ENCODE measurements at places on chromosomes 7 and 10.

DNA sequence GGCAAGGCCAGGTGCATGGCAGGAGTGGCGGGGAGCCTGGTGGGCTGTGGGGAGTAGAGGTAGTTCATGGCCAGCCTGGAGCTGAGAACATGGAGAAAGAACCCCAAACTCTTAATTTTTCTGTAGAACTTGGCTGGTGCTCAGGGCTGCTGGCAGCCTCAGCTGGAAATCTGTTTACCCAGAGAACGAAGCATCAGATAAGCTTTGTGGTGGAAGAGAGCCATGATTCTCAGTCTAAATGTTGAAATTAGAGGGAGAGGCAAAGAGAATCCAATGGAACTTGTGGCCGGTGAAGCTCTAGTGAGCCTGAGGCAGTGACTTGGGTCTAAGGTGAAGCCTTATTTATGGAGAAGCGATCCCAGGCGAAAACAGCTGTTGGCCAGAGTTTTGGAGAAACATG lies 126.4 kb downstream of the CCDC3 start:
- DNase-seq = no peak

GRCh38 chr10:48251525-48252353 lies 22.8 kb downstream of the FRMPD2 start:
- DNase-seq = peak; percentile 13

DNA sequence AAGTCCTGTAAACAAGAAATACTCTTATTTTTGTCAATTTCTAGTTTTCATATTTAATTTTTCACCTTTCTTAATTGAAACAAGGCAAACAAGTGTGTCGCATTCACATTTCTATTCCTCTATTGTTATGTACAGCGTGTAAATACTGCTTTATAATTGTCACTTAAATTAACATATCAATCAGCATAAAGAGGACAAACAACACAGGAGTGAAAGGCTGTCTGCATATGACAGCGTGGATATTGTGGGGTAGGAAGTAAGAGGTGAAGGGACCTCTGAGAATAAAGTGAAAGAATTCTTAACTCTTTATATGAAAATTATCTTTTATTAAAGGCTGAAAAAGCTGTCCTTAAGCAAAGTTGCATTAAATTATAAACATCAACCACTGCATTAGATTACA lies 797.9 kb upstream of the COBL start:
- DNase-seq = no peak

DNA sequence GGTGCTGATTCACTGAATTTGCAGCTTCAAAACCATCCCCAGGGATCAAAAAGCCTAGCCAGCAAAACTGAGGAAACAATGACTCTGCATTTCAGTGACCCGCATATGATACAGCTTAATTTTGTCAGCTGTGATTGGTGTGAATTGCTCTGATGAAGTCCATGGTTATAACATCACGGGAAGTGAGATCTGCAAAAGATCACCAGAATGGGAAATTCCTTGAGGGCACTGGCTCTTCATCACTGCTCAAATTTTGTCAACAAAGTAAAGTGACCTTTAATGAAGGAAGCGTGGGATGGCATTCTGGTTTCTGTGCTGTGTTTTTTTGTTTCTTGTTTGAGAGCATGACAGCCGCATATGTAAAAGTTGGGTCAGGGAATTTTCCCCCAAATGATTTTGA lies 745.9 kb downstream of the GATA3 start:
- DNase-seq = no peak

- no peak for DNase-seq
Observed at GRCh38 chr10:122798704-122799231, 46.9 kb downstream of the CUZD1 start.

DNA sequence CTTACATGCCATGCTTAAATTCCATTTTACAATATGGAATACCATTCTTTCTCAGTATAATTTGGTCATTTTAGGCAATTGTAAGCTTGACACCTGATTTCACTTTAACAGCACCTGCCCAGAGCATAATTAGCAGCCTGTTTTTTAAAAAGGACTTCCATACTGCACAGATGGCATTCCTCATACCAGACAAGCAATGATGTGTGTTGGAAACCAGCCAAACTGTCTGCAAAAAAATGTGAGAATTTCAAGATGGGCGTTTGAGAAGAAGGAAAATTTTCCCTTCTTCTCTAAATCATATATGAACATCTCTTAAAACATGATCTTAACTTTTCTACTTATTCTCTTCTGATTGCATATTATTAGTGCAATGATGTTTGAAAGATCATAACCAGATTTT lies 40.4 kb upstream of the AGMO start:
- no peak for DNase-seq

GRCh38 chr10:102581401-102581800 lies 62.9 kb upstream of the TRIM8 start:
- DNase-seq = no peak

GRCh38 chr7:46512891-46513413 lies 591.9 kb upstream of the IGFBP3 start:
- no peak for DNase-seq

DNA sequence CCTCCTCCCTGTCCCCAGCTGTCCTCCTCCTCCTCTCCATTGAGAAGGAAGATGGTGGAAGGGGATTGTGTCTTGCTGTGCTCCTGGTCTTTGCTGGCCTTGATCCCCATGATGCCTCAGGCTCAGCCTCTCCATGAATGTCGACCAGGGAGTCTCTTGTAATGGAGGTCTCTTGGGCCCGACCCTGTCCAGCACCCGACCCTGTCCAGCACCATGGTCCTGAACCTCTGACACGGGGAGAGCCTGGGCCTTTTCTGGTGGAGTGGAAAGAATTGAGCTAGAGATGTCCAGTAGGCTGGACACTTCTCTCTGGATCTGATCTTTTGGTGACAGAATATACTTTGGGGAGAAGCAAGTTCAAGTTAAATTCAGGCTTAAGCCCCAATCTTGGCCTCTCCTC lies 42.3 kb upstream of the HMX3 start:
- no peak for DNase-seq

- peak; percentile 91 for DNase-seq
Observed at GRCh38 chr10:77163670-77164348, 473.8 kb downstream of the KCNMA1 start.

DNA sequence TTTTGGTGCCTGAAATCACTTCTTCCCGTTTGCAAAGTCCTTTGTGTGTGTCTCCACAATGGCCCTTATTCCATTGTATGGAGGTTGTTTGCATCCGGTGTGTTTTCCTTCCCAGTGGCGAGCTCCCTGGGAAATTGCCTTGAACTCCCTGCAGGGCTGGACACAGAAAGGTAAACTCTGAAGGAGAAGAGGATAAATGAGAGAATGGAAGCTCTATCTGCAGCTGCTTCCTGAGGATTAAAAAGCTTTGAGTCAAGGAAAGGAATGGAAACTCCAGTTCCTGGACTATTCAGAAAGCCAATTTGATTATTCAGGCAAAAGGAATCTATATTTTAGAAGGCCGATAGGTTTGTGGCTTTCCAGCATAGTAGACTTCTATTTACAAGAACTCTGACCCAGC lies 4.4 kb upstream of the GRK5 start:
- DNase-seq = no peak

DNA sequence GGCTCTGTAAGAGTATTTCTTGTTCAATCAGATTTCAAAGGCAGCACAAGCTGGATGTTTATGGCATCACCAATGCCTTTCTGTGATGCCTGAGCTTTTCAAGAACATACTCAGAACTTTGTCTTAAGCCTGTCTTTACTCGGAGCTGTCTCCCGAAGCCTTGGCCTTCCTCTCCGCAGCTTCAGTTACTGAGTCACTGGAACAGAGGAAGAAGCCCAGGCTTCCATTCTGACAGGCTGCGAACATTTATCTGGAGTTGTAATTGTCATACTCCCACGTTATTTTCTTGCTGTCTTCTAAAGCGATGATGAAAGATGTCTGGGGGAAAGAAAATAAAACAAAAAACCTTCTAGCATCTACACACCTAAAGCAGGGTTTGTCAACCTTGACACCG lies 43.9 kb downstream of the GRK5 start:
- no peak for DNase-seq

DNA sequence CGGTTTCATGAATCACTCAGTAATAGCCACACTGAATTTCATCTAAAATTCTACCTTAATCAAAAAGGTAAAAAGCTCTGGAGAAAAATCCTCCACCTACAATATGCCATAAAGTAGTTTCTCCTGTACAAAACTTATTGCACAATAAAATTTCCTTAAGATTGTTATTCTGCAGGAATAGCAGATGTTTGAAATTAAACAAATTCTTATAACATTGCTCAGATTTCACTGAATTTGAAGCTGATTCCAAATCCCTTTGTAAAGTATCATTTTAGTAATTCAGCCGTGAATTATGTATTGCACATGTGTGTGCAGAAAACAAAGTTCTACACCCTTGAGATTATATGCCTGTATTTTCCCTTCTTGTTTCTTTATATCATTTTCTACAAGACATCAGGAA lies 123.8 kb downstream of the AMPH start:
- no peak for DNase-seq

DNA sequence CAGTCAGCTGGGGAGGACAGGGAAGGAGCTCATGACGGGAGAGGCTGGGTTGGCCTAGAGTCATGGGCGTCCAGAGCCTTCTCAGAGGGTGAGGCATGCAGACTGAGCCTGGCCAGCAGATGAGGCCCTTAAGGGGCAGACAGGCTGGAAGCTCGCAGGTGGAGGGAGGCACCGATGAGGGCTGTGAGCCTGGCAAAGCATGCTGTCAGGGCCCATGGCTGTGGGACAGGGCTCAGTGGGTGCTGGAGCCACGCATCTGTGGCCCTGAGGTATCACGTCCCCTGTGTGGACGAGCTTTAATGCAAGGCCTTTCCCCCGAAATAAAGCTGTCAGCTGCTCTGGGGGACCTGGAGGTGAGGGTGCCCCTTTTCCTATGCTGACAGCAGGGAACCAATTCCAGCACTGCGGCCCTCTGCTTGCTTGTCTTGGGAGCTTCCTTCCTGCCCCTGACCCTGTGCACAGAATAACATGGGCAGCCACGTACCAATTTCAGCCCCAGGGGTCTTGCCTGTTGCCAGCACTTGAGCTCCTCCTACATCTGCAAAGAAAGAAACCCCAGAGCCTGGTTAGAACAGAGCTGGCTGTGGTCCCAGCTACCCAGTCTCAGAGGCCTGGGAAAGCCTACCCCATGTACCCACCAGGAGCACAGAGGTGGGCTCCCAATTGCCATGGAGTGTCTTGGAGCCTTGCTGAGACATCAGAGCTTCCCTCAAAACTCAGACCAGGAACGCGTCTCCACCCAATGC lies 20.6 kb downstream of the TMEM273 start:
- DNase-seq = no peak

DNA sequence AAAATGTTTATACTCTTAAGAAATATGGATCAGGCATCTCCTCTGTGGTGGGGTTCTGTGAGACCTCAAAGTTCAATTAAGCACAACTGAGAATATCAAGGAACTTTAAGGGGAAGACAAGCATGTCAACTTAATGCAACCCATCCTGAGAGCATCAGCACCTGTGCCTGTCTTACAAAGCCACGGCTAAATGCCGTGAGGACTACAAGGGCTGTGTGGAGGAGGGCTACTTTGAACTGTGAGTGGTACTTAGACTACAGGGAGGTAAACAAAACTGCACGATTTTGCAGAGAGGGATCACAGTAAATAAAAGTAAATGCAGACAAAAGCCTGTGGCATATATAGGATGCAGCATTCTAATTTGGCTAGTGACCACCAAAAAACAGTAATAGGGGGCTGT lies 139.1 kb downstream of the ATE1 start:
- DNase-seq = no peak

- peak; percentile 45 for DNase-seq
Observed at GRCh38 chr10:91632671-91633550, at the start of gene PPP1R3C. TSS of gene PPP1R3C (minus strand) at chr10:91633071. CDS start at chr10:91632969, 102 bp downstream.

- no peak for DNase-seq
Observed at GRCh38 chr10:82288461-82288881, 413.5 kb downstream of the NRG3 start.

DNA sequence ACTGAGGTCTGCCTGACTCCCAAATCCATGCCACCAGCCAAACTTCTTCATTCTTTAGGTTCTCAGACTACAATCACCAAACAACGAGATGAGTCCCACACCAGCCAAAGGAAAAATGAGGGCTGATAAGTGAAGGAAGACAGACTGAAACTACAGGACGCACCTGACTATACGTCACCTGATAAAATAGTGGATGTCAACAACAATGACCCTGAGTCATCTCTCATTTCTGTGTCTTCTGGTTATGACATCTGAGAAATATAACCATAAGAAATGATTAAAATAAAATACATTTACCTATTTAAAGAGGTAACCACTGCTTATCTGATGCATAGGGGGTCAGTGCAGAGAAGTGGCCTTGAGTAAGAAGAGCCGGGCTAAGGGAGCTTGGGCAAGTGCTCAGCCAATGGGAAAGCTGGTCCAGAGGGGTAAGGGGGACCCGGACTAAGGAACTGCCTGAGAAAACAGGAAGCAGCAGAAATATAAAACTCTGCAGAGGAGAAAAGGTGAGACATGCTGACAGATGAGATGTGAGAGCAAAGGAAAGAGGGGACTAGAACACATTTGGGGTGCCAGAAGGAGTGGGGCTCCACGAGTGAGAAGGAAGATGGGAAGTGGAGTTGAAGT lies 51.8 kb downstream of the HIPK2 start:
- no peak for DNase-seq

- DNase-seq = no peak
Observed at GRCh38 chr10:122271076-122271475, at the start of gene BTBD16. TSS of gene BTBD16 (plus strand) at chr10:122271296. CDS start at chr10:122275082, 3,786 bp downstream.

DNA sequence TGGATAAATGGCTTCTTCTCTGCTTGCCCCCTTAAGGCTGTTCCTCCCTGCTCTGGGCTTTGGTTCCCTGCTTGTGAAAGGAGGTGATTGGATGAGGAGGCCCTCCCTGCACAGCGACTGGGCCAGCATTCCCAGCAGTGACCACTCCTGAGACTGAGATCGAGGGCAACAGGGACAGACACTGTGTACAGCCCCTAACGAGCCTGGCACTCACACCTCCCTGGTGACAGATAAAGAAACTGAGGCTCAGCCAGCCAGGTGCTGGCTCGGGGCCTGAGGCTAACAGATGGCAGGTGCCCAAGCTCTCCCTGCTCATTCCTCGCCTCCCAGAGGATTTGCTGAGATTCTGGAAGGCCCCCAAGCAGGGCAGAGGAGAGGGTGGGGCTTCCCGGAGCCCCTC lies 12.0 kb upstream of the AQP1 start:
- no peak for DNase-seq

GRCh38 chr7:132871419-132871818 lies 210.5 kb downstream of the CHCHD3 start:
- no peak for DNase-seq

- DNase-seq = no peak
Observed at GRCh38 chr10:124110882-124111281, 17.5 kb upstream of the CHST15 start.

DNA sequence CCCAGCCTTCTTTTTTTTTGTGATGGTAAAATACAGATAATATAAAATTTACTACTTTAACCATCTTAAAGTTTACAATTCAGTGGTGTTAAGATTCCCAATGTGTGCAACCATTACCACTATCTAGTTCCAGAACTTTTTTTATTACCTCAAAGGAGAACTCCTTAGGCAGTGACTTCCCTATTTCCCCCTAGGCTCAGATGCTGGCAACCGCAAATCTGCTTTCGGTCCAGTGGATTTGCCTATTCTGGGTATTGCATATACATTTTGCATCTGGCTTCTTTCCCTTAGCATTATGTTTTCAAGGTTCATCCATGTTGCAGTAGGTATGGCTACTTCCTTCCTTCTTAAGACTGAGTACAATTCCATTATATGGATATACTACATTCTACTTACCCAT lies 56.5 kb downstream of the AFAP1L2 start:
- DNase-seq = no peak

GRCh38 chr7:110762546-110763225 lies 328.2 kb upstream of the LRRN3 start:
- no peak for DNase-seq

All from keratinocyte (primary cell).